ENCODE measurements at places on chromosomes 1 and 21.
A peak's percentile ranks its signal among the peaks of the same experiment; 100 is the strongest.

DNA sequence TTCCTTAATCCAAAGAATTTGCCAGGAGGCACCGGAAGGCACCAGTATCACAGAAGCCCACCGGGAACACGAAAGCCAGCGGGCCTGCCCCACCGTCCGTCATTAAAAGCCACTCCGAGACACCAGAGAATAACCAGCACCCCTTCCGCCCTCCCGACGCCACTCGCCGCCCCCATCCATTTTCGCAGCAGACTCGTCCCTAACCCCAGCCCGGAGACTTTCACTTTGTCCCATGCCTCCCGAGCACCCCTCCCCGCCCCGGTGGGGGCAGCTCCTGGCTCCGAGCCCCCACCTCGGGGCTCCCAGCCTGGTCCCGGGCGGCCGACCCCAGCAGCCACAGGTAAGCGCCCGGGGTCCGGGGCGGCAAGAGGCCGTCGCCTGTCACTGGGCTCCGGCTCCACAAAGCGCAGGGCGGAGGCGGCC, 105.4 kb downstream of the SLC45A1 start:
- no peak for DNase-seq

- DNase-seq: no peak
These were observed 42.3 kb downstream of the NFIA start for GRCh38 chr1:61124696-61125095.

DNA sequence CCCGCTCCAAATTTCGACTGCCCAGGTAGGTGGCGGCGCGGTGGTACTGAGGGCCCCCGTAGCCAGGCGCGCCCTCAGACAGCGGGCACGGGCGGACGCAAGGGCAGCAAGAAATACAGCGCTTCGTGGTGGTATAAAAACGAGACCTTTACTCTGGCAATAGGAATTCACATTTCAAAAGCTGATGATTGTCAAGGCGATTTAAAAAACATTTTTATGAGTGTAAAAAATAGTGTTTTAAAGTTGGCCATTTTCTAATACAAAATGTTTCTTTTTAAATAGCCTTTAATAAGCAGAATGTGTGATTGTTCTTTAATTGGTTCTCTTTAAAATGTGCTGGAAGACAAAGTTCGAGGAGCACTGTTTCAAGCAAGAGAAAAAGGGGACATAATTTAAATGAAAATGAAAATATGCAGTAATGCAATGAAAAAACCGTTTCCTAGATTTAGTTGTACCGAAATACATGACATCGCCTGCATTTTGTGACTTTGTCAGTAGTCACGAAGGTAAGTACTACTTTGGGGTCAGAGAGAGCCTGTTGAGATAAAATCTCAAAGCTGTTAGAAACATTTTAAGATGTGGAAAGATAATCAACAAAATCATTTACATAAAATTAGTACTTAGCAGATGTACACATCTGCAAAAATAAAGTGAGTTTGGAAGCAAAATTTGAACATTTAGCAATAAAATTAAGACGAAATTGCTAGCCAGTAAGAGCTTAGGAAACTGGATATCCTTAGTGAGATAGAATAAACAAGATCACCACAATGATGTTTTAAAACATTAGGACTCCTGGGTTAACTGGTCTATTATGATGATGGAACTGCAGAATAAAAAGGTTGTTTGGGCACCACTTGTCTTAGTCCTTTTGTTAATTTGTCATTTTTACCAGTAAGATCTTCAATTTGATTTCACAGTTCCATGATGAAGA, 1.1 kb upstream of the PSMG1 start:
- no peak for DNase-seq

DNA sequence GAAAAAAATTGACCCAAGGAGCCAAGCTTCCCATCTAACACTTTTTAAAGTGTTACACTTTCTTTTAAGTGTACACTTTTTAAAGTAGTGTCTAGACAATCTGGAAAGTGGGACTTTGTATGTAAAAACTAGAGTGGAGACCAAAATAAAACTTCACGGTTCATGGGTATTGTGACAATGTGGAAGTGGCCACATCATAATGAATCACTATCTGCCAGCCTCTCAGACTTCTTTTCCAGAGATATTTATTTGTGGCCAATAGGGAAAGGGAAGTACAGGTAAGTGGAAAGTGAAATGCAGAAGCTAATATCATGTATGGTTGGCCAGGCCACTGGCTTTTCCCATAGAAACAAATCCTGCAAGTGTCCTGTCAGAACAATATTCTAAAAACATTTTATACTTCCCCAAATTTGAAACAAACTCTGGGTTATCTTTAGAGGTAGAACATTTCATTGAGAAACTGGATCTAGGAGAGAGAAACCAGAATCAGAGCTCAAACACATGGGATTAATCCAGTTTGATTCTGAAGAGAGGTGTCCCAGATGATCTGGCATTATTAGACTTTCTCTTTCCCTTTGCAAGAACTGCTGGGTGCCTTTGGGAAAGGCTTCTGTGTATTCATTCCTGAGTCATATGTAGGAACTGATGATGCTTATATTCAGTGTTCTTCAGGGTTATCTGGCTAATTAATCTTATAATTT, 2.0 kb downstream of the TNFSF18 start:
- no peak for DNase-seq

DNA sequence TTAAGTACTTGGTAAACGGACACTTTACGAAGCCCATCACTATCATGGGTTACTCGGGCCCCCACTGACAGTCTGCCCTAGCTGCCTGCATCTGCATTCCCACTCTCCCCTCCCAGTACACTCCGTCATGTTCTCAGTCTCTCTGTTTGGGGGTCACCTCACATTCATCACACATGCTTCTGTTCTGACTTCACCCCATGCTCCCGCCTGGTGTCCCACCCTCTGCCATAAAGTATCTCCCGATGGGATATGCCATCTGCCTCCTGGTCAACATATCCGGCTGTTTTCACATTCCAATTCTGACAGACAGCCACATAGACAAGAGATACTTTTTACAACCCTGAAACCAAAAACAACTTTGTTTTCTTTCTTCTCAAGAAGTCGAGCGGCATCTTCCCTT, 1.0 kb downstream of the OLFML2B start:
- DNase-seq: no peak

- peak; percentile 26 for DNase-seq
These were observed 29.2 kb upstream of the PKP1 start for GRCh38 chr1:201253906-201254624.

- DNase-seq: no peak
These were observed 3.1 kb downstream of the SMIM1 start for GRCh38 chr1:3775490-3776230.

GRCh38 chr21:42201615-42202161, 17.3 kb upstream of the ABCG1 start:
- no peak for DNase-seq

DNA sequence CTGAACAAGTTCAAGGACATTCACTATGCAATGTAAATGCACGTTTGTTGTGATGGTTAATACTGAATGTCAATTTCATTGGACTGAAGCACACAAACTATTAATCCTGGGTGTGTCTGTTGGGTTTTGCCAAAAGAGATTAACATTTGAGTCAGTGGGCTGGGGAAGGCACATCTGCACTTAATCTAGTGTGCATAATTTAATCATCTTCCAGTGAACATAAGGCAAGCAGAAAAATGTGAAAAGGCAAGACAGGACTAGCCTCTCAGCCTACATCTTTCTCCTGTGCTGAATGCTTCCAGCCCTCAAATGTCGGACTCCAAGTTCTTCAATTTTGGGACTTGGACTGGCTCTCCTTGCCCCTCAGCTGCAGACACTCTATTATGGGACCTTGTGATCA, 40.1 kb downstream of the PRPF38A start:
- no peak for DNase-seq

- no peak for DNase-seq
These were observed 633.7 kb downstream of the USP25 start for GRCh38 chr21:16363518-16363917.

GRCh38 chr1:39857126-39857878, 26.0 kb downstream of the TRIT1 start:
- no peak for DNase-seq

DNA sequence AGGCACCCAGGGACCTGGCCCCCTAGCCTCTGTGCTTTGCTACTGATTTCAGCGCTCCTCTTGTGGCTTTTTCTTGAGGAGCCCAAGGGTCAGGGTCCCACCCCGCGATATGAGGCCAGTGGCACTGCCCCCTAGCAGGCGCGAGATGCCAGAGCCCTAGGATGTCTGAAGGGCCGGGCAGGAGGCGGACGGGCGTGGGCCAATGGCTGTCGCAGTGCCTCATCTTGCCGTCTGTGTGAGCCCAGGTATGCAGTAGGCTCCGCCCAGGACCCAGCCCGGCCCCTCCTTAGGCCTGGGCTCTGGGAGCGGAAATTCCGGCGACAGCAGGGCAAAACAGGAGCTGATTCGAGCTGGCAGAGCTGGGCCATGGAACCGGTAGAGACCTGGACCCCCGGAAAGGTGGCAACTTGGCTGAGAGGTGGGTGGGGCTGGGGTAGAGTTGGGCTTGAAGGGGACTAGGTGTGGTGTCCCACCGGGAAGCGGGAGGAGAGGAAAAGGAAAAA, at the start of gene CNKSR1:
Gene CNKSR1 (plus strand): TSS at position 310 of the 503 bp plus-strand sequence. CDS start 57 bp downstream, at position 367.
- no peak for DNase-seq

GRCh38 chr1:202210385-202210784, 16.8 kb downstream of the LGR6 start:
- DNase-seq: no peak

DNA sequence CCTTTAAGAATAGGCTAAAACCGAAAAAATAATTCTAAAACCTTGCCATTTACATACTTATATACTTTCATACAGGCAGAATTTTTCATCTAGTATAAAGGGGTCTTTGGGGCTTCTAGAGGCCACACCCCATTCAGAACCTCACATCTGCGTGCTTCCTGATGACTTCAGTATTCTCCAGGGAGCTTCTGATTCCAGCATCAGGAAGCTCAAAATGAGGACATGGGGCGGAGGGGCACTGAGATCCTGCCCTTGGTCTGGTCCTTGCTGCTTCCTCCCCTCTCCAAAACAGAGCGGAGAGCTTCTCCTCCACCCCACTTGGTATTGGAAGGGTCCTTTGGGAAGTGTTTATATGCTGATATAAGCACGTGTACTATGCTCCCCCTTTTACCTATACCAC, 13.8 kb downstream of the PAX7 start:
- no peak for DNase-seq

- no peak for DNase-seq
These were observed 567.0 kb downstream of the AJAP1 start for GRCh38 chr1:5221451-5221850.

DNA sequence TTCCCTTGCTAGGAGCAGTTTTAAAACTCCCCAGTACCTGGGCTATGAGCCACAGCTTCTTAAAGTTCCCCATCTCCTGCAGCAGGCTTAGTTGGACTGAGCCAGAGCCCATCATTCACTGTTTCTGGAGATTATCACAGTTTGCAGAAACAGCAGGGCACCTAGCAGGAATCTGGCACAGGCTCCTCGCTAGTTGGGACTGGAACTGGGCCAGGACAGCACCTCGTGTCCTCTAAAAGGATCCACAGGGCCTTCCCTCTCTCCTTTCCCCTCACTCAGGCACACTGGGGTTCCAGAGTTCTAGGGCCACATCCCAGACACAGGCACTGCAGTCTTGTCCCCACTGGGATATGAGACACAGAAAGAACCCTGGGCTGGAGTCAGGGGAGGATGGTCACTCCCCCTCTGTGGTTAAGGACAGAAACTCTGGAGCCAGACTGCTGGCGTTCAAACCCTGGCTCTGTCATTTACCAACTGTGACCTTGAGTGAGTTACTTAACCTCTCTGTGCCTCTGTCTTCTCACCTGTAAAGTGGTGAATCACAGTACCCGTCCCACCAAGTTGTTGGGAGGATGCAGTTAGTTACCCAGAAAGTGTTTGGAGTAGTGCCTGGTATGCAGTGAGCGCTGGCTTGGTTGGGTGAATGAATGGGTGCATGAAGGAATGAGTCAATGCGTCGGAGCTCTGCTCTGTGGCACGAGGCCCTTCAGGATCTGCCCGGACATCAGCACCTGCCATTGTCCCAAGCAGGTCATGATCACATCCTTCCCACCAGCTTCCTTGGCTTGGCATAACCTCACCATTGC, 18.8 kb upstream of the ECE1 start:
- DNase-seq: no peak

GRCh38 chr1:58619286-58620054, 42.4 kb upstream of the TACSTD2 start:
- DNase-seq: no peak

- no peak for DNase-seq
These were observed 69.2 kb upstream of the SSBP3 start for GRCh38 chr1:54475357-54475881.

DNA sequence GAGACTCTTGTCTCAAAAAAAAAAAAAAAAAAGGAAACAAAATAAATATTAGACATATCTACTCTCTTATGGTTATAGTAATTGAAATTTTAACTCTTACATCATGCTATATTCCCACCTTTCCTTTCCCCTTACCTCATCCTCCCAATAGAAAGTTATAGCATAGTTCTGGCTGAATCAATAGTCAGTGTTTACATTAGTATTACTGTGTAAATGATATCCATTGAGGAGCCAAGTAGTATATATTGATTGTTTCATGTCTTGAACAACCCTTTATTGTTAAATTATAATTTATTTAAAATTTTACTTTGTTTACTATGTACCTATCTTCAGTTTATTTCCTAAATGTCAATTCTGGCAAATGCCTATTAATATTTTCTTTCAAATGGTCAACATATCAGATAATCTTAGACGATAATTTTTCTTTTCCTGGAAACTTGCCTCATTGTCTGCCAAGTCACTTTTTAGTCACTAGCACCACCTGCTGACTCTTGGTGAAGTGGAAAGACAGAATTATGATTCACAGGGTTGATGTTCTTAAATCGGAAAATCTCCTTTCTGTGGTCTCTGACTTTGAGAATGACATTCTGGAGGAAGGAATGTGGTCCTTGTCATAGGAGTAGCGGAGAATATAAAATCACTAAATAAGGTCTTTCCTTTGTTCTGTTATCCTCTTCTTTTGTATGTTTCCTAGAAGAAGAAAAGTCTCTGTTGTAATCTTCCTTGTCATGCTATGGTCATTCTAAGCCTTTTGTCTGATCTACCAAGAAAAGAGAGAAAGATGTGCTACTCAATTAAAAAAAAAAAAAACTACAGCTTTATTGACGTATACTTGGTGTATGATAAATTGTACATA, 8.6 kb downstream of the HJV start:
- no peak for DNase-seq

- DNase-seq: no peak
These were observed 12.9 kb upstream of the IL19 start for GRCh38 chr1:206757524-206758266.

GRCh38 chr1:6888268-6888667, 103.0 kb downstream of the CAMTA1 start:
- DNase-seq: no peak

GRCh38 chr1:221832617-221833016, 90.7 kb upstream of the DUSP10 start:
- no peak for DNase-seq
